ENCODE measurements at places on chromosomes 5 and 9.

GRCh38 chr9:91843623-91844148, 106.3 kb downstream of the ROR2 start:
- DNase-seq = peak; percentile 64

DNA sequence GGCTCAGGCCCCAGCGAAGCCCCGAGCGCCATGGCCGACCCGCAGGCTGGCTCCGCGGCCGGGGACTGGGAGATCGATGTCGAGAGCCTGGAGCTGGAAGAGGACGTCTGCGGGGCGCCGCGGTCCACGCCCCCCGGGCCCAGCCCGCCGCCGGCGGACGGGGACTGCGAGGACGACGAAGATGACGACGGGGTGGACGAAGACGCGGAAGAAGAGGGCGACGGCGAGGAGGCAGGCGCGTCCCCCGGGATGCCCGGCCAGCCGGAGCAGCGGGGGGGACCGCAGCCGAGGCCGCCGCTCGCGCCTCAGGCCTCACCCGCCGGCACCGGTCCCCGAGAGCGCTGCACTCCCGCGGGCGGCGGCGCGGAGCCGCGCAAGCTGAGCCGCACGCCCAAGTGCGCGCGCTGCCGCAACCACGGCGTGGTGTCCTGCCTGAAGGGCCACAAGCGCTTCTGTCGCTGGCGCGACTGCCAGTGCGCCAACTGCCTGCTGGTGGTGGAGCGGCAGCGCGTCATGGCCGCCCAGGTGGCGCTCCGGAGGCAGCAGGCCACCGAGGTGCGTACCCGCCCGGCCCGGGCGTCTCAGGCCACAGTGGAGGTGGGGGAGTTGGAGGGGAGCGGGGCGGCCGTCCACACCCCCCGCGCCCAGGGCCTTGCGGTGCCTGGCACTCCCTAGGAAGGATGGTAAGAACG, 1.6 kb downstream of the DMRT2 start:
- peak; percentile 56 for DNase-seq

GRCh38 chr5:2217219-2217618, 334.5 kb upstream of the IRX4 start:
- DNase-seq = no peak

- no peak for DNase-seq
These were observed 720.8 kb upstream of the ZNF608 start for GRCh38 chr5:125467222-125467621.

DNA sequence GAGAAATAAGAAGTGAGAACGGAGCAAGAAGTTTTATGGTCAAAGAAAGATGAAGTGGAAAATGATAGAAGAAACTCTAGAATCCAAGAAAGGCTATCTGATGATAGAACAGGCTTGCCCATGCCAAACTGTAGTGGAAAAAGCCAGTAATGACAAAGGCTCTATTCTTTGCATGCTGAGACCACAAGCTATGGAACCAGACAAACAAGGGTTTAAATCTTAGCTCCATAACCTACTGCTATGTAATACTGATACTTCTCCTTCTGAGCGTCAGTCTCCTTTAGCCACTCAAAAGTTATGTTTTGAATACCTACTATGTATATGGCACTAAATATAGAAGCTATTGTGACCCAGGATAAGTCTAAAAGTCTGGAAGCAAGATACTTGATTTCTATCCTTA, 51.2 kb upstream of the TRIM32 start:
- DNase-seq = no peak

GRCh38 chr9:12884736-12885395, 110.0 kb downstream of the LURAP1L start:
- no peak for DNase-seq

DNA sequence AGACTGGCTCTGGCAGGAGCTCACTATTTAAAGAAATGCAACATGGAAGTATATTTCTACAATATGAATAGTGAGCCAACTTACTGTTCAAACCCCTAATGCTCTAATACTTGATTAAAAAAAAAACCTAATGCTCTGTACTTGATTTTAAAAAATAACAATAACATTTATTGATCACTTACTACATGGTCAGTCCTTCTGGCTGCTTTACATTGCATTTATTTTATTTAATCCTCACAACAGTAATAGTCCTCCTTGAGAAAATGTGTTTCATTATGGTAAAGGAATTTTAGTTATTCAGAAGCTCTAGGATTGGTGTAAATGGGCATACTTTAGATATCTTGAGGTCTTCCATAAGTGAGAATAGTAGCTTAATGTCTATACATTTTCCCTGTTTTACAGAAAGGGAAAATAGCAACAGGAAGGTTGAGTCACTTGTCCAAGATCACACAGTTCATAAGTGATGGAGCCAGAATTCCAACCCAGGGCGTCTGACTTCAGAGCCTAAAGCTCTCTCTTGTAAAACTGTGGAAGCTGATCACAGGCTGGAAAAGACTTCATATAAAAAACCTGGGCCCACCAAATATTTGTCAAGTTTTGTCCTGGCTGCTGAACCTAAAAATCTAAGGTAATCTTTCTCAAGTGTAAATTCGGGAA, 1.0 kb downstream of the STARD4 start:
- no peak for DNase-seq

GRCh38 chr5:89117124-89117644, 234.2 kb upstream of the MEF2C start:
- DNase-seq = no peak

DNA sequence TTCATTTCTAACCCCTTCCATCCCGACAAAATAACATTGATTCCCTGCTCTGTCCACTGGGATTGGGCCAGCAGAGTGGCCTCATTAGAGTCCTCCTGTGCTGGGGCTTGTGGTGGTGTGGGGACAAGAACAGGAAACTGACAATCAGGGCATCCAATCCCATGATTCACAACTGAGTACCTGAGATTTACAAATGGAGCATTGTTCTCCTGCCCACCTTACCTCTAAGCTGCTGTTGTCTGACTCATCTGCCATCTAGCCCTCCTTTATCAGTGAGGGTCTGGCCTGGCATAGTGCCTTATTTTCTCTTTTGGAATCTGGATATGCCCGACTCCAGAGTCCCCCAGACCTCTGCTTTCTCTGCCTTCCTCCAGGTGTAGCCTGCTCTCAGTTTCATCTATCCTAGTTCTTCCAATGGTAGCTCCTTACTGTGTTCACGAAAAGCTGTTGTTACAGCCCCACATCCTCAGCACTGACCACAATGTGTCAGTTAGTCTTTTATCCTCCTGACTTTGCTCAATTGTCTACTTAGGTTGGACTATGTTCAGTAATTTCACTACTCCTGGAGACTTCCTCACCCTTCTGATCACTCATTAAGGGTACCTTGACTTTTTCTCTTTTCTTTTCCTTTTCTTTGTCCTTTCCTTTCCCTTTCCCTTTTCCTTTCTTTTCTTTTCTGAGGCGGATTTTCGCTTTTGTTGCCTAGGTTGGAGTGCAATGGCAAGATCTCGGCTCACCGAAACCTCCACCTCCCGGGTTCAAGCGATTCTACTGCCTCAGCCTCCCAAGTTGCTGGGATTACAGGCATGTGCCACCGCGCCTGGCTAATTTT, 13.4 kb downstream of the WNT8A start:
- DNase-seq = no peak

- peak; percentile 52 for DNase-seq
These were observed 696 bp downstream of the ZFP62 start for GRCh38 chr5:180860273-180860886.

DNA sequence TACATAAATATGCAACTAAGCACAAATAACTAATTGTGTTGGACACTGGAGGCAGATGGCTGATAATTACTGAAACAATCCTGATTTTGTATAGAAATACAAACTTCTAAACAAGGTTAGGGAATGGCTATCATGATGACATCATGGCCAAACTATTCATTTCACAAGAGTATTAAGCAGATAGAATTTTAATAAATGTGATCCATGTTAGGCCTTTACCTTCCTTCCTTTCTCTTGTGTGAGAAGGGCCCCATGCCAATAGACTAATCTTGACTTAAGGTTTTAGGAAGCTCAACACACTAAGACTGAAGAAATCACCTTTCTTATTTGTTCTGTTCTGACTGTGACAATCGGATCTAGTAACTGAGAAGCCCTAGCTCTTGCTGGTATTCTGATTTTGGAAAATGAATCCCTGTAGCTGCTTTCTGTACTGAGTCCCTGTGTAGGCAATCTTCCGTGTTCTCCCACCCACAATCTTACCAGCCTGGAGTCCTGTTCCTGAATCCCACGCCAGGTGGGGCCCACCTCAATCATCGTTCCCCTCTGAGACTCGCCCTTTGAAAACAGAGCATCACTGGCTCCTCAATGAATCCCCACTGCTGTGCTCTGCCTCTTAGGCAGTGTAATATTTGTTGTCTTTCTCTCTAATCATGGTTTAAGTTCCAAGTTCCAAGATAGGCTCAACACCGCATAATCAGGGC, 168.7 kb upstream of the GNA14 start:
- DNase-seq = no peak

DNA sequence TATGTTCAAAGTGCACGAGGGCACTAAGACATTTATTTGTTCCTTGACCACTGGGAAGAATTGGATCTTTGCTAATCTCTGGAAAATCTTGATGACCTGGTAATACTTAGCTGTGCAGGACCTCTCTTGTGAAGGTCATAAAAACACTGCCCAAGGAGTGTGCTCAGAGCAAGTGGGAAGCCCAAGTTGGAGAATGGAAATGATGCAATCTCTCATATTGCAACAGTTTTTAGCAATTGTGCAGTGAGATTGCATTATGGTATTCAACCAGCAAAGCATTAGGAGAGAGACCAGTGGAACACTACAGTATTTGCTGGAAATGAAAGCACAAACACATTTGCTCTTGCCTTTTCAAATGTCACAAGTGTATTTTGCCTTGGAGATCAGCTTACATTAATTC, 34.5 kb downstream of the TXNDC8 start:
- no peak for DNase-seq

GRCh38 chr5:40223884-40224402, 455.8 kb upstream of the PTGER4 start:
- no peak for DNase-seq

DNA sequence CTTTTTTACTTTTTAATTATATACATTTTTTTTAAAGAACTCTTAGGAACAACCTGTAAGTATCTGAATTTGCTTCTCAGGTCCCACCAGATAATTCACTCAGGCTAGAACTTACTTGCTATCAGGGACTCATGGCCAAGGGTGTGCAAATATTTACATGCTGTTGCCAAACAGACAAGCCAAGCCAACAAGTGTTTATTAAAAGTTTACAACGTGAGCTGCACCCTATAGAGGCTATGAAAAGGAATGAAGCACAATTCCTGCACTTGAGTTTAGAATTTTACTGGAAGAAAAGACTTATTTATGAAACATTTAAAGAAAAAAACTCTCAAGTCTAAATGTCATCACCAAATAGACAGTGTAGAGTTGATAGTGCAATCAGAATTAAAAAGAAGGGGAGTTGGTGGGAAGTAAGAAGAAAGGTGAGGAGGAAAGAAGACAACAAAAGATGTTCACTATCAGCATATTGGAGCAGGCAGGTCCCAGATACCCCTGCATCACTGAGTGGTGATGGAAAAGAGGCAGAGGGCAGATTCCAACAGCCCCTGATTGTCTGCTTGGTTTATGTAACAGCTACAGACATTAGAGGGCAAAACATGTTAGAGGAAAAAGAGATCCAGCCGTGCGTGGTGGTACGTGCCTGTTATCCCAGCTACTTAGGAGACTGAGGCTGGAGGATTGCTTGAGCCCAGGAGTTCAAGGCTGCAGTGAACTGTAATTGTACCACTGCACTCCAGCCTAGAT, 32.8 kb downstream of the SH3RF2 start:
- DNase-seq = no peak

DNA sequence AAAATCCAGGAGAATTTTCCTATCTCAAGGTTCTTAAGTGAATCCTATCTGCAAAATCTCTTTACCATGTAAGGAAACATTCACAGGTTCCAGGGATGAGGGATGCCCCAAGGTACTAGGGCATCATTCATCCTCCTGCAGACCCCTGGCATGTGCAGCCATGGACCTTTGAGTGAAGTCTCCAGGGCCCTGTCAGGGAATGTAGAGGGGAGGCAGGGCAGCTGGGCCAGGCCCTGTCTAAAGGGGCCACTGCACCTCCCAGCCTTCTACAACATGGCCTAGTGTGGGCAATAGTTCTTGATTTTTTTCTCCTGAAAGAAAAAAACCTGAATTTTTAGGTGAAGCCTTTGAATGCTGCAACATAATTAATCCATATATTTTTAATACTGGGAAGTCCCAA, 63.3 kb downstream of the SEMA4D start:
- DNase-seq = no peak

DNA sequence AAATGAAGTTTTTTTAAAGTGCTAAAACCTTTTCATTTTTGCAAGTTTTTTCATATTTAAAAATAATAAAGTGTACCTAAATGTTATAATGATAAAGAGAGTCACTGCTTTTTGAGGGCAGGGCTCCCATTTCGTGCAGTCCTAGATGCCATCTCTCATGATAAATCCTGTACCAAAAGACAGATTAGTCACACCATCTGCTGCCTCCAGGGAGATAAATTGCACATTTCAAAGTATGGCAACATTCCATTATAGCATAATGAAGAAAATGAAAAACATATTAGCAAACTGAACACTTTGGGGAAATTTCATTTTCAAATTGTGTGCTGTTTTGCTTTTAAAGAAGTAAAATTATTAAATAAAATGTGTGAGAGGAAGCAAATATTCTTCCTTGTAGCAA, 257.2 kb downstream of the KIAA0825 start:
- DNase-seq = no peak

DNA sequence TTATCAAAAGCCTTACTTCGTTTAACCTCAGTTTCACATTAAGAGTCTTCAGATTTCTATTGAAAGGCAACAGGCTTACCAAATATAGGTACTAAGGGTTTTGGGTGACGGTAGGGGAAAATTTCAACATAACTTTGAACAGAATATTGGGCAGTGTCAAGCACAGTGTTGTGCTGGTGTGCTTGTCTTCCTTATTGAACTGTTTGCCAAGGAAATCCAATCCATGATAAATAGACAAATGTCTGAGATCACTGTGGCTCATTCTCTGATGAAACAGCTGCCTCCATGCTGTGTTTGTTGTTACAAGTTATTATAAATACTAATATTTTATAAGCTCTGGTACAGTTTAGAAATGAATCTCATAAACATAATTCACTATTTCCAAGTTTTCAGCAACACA, 730.1 kb downstream of the NR2F1-AS1 start:
- DNase-seq = no peak

GRCh38 chr9:131874447-131874846, 134.6 kb upstream of the RAPGEF1 start:
- DNase-seq = no peak

DNA sequence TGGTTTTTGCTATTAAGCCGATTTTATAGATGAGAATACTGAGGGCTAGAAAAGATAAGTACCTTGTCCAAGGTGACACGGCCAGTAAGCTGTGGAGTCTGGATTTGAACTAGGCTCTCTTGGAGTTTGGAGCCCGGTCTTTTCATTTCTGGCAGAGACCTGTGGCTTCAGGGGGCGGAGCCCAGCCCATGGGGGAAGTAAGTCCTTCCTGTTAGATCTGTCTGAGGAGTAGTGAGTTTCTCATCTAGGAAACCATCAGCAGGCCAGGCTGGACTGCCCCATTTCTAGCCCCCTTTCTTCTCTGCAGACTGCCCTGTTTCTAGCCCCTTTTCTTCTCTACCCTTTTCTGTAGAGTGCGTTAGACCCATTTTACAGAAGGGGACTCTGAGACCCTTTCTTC, 521 bp upstream of the PTGS1 start:
- peak; percentile 68 for DNase-seq
